ENCODE measurements at places on chromosomes 5 and 9. TPM values are rescaled to one million over a fixed set of nuclear protein-coding genes. Genes with fewer than 3 reads are reported as not detected.

Gene FOCAD
- total RNA-seq = 24.0 TPM

DNA sequence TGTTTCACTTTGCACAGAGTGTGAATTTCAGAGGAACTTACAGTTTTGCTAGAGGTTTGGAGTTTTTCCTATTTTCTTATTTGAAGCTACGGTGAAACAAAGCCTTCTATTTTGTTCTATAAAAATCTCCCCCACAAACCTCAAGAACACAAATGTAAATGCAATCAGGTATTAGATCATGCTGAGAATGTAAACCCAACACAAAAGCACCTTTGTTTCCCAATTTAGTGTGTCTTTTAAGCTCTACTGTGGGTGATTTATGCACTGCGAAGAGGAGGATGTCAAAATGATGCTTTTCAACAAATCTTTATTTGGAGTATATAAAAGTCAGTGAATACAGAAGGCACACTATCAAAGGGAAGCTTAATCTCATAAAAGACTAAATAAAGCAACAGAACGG, 4.3 kb upstream of the DRD1 start:
- no peak for DNase-seq
- peaks cover 19% of the 10 kb centered on the region for H3K4me1 ChIP-seq
- H3K4me3 ChIP-seq = no peak overlapping the region
- H3K27me3 ChIP-seq = peaks cover 42% of the 10 kb centered on the region
- no peak overlapping the region for H3K27ac ChIP-seq
- no peaks in the 10 kb centered on the region for H3K36me3 ChIP-seq

- H3K27me3 ChIP-seq = no peaks in the 10 kb centered on the region
- H3K27ac ChIP-seq = no peak overlapping the region
- no peaks in the 10 kb centered on the region for H3K4me1 ChIP-seq
- no peak overlapping the region for H3K4me3 ChIP-seq
- H3K36me3 ChIP-seq = no peaks in the 10 kb centered on the region
Measured at GRCh38 chr5:137718611-137719010, 17.3 kb downstream of the KLHL3 start.

DNA sequence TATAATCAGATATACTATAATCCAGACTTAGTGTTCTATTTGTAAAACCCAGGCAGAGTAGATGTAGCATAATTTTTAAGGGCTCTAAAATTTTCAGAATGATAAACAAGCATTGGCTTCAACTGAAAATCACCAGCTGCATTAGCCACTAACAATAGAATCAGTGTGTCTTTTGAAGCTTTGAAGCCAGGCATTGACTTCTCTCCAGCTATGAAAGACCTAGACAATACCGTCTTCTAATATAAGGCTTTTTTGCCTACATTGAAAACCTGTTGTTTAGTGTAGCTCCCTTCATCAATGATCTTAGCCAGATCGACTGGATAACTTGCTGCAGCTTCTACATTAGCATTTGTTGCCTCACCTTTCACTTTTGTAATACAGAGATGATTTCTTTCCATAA, 1877.3 kb upstream of the ACO1 start:
- H3K4me1 ChIP-seq = no peaks in the 10 kb centered on the region
- no peak overlapping the region for H3K27ac ChIP-seq
- no peaks in the 10 kb centered on the region for H3K36me3 ChIP-seq
- DNase-seq = no peak
- H3K4me3 ChIP-seq = no peak overlapping the region

GRCh38 chr9:95229230-95229915, 88.1 kb downstream of the FANCC start:
- H3K27me3 ChIP-seq = no peaks in the 10 kb centered on the region
- H3K4me3 ChIP-seq = no peak overlapping the region
- no peak overlapping the region for H3K27ac ChIP-seq
- H3K36me3 ChIP-seq = no peaks in the 10 kb centered on the region

GRCh38 chr9:68419901-68420300, 63.5 kb downstream of the PGM5 start:
- no peak for DNase-seq
- no peak overlapping the region for H3K4me3 ChIP-seq
- H3K4me1 ChIP-seq = no peaks in the 10 kb centered on the region
- H3K27ac ChIP-seq = no peak overlapping the region
- H3K36me3 ChIP-seq = no peaks in the 10 kb centered on the region

- no peaks in the 10 kb centered on the region for H3K27me3 ChIP-seq
- no peaks in the 10 kb centered on the region for H3K36me3 ChIP-seq
- no peak for DNase-seq
Measured at GRCh38 chr5:147098233-147098790, 136.5 kb upstream of the STK32A start.

Gene GABRA1
- not detected for total RNA-seq

DNA sequence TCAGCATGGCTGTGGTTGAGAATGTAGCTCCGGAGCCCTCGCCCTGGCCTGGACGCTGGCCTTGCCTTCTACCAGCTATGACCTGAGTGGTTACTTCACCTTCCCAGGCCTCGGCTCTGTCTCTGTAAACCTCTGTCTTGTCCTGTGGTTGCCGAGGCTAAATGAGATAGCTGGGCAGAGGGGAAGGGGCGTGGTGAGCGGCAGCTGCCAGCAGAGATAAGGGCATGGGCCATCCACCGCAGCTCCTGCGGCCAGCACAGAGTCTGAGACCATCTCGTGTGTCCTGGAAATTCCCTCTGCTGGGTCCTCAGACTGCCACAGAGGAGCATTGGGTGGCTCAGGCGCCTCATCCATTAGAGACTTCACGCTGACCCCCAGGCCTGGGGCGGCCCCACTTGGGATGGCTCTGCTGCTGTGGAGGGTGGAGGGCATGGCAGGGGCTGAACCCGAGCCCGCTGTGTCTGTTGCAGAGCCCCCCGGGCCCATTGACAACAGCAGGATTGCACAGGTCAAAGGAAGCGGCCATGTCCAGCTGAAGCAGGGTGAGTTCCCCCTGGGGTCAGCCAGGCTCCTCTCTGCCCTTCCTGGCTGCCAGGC, 43.9 kb downstream of the USP20 start:
- no peak for DNase-seq
- no peaks in the 10 kb centered on the region for H3K27me3 ChIP-seq
- no peak overlapping the region for H3K4me3 ChIP-seq
- peaks cover 28% of the 10 kb centered on the region for H3K36me3 ChIP-seq

- no peaks in the 10 kb centered on the region for H3K4me1 ChIP-seq
- H3K27ac ChIP-seq = no peak overlapping the region
- H3K36me3 ChIP-seq = no peaks in the 10 kb centered on the region
- no peak for DNase-seq
Measured at GRCh38 chr5:59091965-59092364, 509.1 kb downstream of the RAB3C start.

GRCh38 chr5:19240170-19240569, 747.8 kb downstream of the CDH18 start:
- DNase-seq = no peak
- no peaks in the 10 kb centered on the region for H3K27me3 ChIP-seq
- H3K4me1 ChIP-seq = no peaks in the 10 kb centered on the region

GRCh38 chr5:74356009-74356695, 284.4 kb downstream of the ENC1 start:
- H3K36me3 ChIP-seq = no peaks in the 10 kb centered on the region
- H3K4me3 ChIP-seq = no peak overlapping the region
- no peak for DNase-seq
- no peak overlapping the region for H3K27ac ChIP-seq

DNA sequence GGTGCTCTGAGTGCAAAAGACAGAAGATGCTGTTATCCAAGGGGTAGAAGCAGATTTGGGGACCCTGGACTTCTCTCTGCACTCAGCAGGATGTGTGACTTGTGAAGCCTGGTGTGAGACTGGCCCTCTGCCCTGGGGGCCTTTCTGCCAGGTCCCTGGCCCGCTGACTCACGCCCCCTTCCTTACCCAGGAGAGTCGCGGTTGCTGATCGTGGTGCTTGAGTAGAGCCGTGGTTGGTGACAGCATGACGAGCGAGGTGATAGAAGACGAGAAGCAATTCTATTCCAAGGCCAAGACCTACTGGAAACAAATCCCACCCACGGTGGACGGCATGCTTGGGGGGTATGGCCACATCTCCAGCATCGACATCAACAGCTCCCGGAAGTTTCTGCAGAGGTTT, 6.5 kb downstream of the NTMT1 start:
- no peaks in the 10 kb centered on the region for H3K27me3 ChIP-seq

DNA sequence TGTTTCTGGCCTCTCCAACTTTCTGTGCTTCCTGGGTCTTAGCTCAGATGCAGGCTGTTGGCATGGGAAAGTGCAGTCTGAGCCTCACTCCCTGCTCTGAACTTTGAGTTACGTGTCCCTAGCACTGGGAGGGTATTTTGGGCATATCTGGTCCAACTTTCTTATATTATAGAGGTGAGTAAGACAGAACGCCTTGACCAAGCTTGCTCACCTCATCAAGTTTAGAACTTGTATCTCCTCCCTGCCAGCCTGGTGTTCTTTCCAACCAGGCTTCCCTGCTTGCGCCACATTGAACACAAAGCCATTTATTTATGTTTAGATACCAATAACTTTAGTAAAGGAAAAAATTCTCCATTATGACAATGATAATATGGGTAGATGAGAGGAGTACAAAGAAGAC, 33.2 kb downstream of the TNC start:
- H3K27ac ChIP-seq = no peak overlapping the region
- no peak overlapping the region for H3K4me3 ChIP-seq
- DNase-seq = no peak
- H3K27me3 ChIP-seq = no peaks in the 10 kb centered on the region

Gene PCDHGA8
- 1.1 TPM for total RNA-seq

DNA sequence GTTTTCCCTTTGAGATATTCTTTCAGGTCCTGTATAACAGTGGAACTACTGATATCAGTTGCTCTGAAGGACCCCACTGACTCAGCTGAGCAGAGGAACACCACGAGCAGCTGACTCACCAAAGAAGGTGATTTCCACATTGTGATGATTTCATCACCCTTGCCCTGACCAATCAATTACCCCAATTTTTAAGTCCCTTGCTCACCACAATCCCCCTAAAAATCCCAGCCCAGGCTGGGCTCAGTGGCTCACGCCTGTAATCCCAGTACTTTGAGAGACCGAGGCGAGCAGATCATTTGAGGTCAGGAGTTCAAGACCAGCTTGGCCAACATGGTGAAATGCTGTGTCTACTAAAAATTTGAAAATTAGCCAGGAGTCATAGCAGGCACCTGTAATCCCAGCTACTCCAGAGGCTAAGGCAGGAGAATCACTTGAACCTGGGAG, 125.3 kb upstream of the ABCA1 start:
- H3K27ac ChIP-seq = no peak overlapping the region
- H3K27me3 ChIP-seq = no peaks in the 10 kb centered on the region
- H3K4me3 ChIP-seq = no peak overlapping the region
- H3K36me3 ChIP-seq = no peaks in the 10 kb centered on the region
- no peaks in the 10 kb centered on the region for H3K4me1 ChIP-seq

- peaks cover 44% of the 10 kb centered on the region for H3K4me1 ChIP-seq
- no peak overlapping the region for H3K4me3 ChIP-seq
- H3K27ac ChIP-seq = peak overlapping the region; percentile 76
- no peaks in the 10 kb centered on the region for H3K27me3 ChIP-seq
- H3K36me3 ChIP-seq = peaks cover 12% of the 10 kb centered on the region
- DNase-seq = no peak
Measured at GRCh38 chr5:172403189-172403796, 51.0 kb downstream of the SH3PXD2B start.

GRCh38 chr9:93468763-93469456, 15.5 kb upstream of the FAM120AOS start:
- peaks cover 66% of the 10 kb centered on the region for H3K4me1 ChIP-seq
- no peaks in the 10 kb centered on the region for H3K27me3 ChIP-seq
- no peak for DNase-seq
- H3K4me3 ChIP-seq = no peak overlapping the region
- H3K27ac ChIP-seq = peak overlapping the region; percentile 1
- no peaks in the 10 kb centered on the region for H3K36me3 ChIP-seq

DNA sequence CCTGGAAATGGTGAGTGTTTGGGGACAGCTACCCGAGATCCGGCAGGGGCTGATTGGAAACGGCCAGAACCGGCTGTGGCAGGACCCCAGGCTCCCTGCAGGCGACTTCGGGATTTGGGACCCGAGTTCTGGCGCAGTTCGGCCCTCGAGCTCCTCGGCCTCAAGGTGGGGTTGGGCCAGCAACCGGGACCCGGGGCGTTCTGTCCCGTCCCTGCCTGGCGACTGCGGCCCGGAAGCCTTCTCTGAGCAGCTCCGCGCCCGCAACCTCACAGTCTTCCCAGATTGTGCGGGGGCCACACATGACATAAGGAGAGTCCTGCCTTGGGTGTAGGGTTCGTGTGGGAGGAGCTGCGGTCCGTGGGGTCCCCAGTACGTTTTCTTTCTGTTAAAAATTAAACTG, 23.2 kb upstream of the NEURL1B start:
- no peaks in the 10 kb centered on the region for H3K4me1 ChIP-seq
- H3K27ac ChIP-seq = no peak overlapping the region
- no peak overlapping the region for H3K4me3 ChIP-seq

GRCh38 chr5:138989720-138990119, 114.6 kb upstream of the LRRTM2 start:
- no peaks in the 10 kb centered on the region for H3K36me3 ChIP-seq
- peaks cover 8% of the 10 kb centered on the region for H3K4me1 ChIP-seq

DNA sequence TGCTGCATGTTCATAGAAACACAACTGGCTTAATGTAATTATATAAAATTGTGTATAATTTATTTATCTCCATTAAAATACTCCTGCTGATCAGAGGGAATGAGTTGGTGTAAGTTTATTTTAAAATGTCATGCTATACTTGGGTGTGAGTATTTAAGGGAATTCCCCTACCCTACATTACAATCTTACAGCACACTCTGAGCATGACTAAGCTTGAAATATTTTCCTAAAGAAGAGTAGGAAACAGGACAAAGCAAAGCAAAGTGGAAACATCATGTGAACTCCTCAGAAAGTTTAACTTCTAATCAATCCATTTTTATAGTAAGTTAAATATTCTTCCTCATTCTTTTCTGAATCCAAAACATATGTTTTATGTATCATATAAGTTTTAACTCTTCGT, 1271.3 kb downstream of the EFNA5 start:
- no peak overlapping the region for H3K4me3 ChIP-seq
- H3K36me3 ChIP-seq = no peaks in the 10 kb centered on the region
- no peak overlapping the region for H3K27ac ChIP-seq
- H3K4me1 ChIP-seq = no peaks in the 10 kb centered on the region
- no peaks in the 10 kb centered on the region for H3K27me3 ChIP-seq

- H3K36me3 ChIP-seq = no peaks in the 10 kb centered on the region
- no peaks in the 10 kb centered on the region for H3K27me3 ChIP-seq
- no peak overlapping the region for H3K4me3 ChIP-seq
- H3K4me1 ChIP-seq = no peaks in the 10 kb centered on the region
Measured at GRCh38 chr5:102223542-102224477, 72.3 kb downstream of the SLCO4C1 start.

DNA sequence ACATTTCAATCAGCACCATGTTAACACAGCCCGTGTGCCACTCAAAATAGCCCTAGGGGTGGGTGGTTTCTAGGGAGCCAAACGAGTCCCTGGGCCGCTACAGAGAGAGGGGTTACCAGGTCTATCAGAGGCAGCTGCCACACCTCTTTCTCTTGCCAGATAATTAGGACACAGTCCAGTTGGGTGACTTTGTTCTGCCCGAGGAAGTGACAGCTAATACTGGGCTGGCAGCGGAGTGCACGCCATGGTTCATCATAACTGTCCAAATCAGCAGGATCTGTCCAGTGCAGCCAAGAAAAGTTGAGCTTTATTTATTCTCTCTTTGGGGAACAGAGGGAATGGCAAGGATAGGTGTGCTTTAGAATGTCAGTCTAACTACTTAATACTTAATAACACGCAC, 583.8 kb downstream of the BRINP1 start:
- DNase-seq = no peak
- no peaks in the 10 kb centered on the region for H3K36me3 ChIP-seq
- H3K4me1 ChIP-seq = no peaks in the 10 kb centered on the region
- no peak overlapping the region for H3K4me3 ChIP-seq
- H3K27me3 ChIP-seq = no peaks in the 10 kb centered on the region

Gene POLK
- total RNA-seq = 26.1 TPM

Data from suprapubic skin (tissue), 4 donors.